ENCODE measurements at places on chromosomes 2 and 18.

- DNase-seq, result no peak
Measured at GRCh38 chr2:110198016-110198415, 6.8 kb downstream of the NPHP1 start.

- no peak for DNase-seq
Measured at GRCh38 chr2:14148216-14148615, 484.3 kb upstream of the LRATD1 start.

GRCh38 chr18:57915865-57916582 lies 112.9 kb upstream of the ATP8B1 start:
- DNase-seq, result peak; percentile 11

DNA sequence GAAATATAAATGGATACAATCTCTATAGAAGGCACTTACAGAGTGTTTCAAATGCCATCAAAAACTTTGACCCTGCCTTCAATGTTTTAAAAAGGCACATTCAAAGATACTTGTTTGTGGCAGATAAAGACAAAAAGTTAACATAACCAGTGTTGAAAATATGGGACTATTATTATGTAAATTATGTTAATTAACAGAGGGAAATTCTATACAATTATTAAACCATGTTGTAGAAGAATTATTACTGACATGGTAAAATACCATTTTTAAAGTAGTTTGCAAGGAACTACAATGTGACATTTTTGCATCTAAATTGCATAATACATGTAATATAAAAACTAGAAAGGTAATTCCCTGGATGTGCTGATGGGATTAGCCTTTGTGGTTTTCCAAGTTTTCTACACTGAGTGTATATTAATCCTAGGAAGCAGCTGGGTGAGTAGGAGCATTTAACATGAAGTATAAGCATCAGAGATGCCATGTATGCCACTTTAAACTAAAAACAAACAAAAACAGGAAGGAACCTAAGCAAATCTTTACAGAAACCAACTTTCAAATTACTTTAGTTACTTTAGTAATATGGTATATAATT lies 21.7 kb downstream of the MIB1 start:
- DNase-seq, result no peak

GRCh38 chr18:22563164-22563583 lies 145.5 kb upstream of the CTAGE1 start:
- no peak for DNase-seq

- DNase-seq, result no peak
Measured at GRCh38 chr18:55455938-55456337, 132.1 kb downstream of the TCF4 start.

DNA sequence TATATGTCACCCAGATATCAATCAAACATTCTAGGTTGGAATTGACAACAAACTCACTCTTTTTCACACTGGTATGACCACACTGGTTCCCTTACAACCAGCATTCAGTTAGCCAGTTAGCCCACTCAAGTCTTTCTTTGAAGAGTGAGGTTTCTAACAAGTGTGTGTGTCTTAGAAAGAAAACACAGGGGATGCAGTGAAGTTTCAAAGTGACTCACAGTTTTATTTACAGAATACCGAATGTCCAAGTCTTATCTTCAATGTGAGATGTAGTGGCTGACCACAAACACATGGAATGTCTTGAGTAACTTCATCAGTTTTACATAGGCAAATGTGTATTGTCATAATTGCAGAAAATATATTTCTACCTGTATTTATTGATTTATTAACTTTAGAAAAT lies 274.7 kb upstream of the HNMT start:
- no peak for DNase-seq

GRCh38 chr18:12692206-12692605 lies 10.3 kb downstream of the CEP76 start:
- no peak for DNase-seq

DNA sequence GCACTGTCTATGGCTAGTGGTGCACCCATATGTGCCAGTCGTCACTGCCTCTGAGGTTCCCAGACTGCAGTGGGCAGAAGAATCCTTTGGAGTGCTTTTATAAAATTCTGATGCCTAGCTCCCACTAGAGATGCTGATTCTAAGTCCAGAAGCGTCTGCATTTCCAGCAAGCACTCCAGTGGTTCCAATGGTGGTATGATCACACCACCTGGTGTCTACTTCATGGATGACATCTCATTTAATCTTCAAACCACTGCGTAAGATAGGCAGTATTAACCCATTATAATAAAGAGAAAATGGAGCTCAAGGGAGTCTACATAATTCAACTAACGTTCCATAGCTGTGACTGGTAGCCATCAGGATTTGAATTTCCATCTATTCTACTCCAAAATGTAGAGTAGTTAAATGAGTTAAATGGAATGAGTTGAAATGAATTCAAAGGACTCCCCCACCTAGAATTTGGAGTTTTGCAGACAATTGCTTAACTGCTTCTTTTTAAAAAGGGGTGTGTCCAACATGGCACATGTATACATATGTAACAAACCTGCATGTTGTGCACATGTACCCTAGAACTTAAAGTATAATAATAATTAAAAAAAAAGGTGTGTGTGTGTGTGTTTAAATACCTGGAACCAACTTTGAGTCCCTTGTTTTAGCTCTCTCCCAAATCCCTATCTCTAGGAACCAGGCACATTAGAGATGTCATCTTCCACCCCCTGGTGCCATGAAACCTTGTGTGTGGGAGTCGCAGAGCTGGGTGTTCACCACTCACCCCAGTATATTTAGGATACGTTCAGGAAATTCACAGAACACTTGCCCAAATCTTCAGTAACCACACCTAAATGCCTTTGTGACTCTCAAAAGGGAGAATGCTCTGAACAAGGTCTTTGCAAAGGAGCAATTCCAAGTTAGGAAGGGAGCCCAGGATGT lies 14.1 kb downstream of the LAMA3 start:
- DNase-seq, result no peak

- DNase-seq, result no peak
Measured at GRCh38 chr2:174648896-174649295, 51.3 kb upstream of the WIPF1 start.

All from stimulated activated naive CD8-positive, alpha-beta T cell treated with anti-CD3 and anti-CD28 coated beads, Interleukin-15, Interleukin-2, amounts not matched to agents 100 U/mL and 50 U/mL, for 24 hours (primary cell).